Hematopoietic multipotent progenitor cell treated with erythropoietin and hydrocortisone succinate and interleukin-3 and kit ligand, for 6 days (in vitro differentiated cells): ENCODE measurements at places on chromosomes 6 and 20.

DNA sequence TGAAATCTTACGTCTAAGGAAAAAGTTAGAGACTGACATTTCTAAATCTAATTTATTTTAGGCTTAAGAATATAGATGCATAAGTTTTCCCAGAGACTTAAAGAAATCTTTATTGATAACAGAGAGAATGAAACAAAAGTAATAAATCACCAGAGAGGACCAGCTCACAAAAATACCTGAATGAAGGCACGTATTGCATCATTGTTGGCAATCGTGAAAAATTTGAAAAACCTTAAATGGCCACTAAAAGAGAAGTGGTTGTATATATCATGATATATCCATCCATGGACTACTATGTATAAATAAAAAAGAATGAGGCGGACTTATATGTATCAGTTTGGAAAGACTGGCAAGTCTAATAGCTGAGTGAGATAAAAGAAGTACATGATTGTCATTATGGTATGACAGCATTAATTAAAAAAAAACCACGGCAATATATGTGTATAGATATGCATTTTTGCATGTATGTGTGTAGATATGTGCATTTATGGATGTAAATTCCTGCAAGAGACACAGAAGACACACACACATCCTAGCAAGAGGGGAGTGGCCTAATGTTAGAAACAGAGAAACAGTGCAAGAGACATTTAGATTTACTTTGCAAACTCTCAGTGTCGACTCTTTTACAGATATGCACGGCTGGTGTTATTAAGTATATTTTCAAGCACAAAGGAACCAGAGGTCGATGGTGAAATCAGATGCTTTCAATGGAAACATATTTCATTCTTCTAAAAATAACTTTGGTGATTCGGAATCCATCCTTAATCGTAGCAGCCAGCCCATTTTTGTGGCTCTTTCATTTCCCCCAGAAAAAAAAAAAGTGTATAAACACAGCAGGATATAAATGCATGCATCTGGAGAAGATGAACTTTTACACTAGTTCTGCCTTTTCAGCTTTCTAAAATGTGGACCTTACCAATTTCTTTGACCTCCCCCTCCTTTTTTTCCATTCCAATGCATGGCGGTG is 156.1 kb upstream of the SALL4 start:
- no peak for DNase-seq

GRCh38 chr6:11535801-11536230 is 1.7 kb upstream of the TMEM170B start:
- peak; percentile 41 for DNase-seq

GRCh38 chr6:119677384-119677783 is 327.8 kb upstream of the MAN1A1 start:
- peak; percentile 47 for DNase-seq

GRCh38 chr20:36606158-36607066 is 833 bp downstream of the RAB5IF start:
- peak; percentile 77 for DNase-seq

- no peak for DNase-seq
These were observed 94.2 kb downstream of the UTRN start for GRCh38 chr6:144379356-144379755.

DNA sequence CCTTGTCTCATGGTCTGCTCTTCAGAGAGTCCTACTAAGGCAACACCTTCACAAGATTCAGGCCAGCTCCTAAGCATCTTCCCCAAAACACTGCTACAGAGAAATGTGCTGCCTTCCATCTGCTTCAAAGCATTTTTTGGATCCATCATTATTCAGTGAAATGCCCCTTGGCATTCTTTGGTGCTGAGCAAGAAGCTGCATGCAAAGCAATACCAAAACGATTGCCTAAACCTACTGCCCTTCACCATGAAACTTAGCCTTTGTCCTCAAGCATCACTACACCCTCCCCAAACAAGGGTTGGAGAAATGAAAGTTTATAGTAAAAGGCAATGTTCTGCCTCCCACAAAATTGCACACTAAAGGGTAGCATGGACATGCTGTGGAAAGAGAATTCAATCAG is 93.5 kb downstream of the SNAP25 start:
- no peak for DNase-seq

GRCh38 chr20:50792708-50793574 is 1.9 kb upstream of the BCAS4 start:
- no peak for DNase-seq

DNA sequence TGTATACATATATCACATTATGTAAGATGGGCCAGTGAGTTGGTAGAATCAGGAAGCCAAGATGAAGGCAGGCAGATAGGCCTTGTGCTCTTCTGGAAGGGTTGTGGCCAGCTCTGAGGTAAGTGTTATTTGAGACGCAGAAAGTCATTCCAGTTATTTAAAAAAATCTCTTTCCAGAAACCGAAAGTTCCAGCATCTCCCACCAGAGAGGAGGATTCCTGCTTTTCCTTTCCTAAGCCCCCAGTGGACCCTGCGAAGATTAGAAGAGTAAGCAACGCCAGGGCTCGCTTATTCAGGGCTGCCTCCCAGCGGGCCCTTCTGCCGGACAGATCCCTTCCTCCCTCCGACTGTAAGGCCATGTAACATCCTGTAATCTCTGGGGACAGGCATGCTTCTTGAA is 20.4 kb downstream of the ARMC2 start:
- DNase-seq = no peak

DNA sequence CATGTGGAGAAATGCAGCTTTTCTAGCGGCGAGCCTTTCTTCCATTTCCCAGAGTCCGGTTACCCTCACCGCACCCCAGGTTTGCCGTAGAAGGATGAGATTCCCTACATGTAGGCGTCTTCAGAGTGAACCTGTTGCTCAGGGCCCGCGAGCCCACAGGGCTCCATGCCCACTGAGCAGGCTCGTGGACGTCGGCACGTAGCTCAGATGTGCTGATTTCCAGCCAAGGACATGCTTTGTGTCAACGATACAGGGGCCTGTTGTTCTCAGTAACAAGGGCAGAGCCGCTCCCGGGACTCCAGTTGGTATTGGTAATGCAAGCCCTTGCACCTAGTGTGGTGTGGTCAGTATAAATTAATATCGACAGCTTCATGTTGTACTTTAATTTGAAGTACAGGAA is 159.6 kb downstream of the MTHFD1L start:
- no peak for DNase-seq

- DNase-seq = no peak
These were observed 736.9 kb downstream of the QKI start for GRCh38 chr6:164151161-164152120.

DNA sequence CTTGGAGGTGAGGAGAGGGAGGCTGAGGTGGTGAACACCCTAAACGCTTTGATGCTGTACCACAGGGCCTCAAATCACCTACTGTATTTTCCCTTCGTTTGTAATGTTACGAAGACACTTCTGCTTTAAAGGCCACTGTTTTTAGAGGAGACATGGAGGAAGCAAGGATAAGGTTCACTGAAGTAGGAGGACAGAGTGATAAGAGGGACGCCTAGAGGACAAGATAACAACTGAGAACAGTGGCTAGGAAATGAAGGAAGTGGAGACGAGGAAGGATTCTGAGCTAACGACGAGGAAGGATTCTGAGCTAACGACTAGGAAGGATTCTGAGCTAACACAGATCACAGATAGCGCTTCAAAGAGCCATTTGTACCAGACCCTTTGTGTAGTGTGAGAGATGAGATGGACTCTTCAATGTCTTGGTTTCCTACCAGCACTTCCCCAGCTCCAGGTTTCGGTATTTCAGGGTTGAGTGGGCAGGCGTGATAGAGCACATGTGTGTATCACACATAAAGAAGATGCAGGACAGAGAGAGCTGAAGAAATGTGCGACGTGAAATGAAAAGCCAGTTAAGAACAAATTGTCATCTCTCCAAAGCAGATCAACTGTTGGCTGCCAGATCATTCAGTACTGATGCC is 7.5 kb downstream of the SF3B5 start:
- peak; percentile 59 for DNase-seq

DNA sequence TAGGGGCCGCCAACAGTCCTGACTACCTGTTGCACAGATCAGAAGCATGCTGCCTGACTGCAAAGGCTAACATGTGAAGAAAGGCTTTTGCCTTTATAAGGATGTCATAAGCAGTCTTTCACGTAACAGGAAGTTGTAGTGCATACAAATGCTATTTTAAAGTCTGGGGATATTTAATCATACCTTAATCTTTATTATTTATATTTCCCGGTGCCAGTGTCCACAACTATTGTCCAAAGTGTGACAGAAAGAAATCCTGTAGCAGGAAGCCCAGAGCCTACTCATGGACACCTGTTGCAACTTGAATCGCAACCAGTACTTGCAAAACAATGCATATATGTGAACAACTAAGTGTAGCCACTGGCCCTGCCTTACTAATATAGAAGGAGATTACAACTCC is 235.8 kb downstream of the ALDH8A1 start:
- DNase-seq = no peak

- no peak for DNase-seq
These were observed 6.7 kb upstream of the TMEM30A start for GRCh38 chr6:75291331-75291730.

GRCh38 chr6:132188556-132189264 is 212.6 kb downstream of the MOXD1 start:
- DNase-seq = no peak

GRCh38 chr6:48611332-48611731 is 500.3 kb upstream of the PTCHD4 start:
- DNase-seq = no peak

- DNase-seq = peak; percentile 27
These were observed 20.5 kb upstream of the TBC1D32 start for GRCh38 chr6:121354764-121355163.

DNA sequence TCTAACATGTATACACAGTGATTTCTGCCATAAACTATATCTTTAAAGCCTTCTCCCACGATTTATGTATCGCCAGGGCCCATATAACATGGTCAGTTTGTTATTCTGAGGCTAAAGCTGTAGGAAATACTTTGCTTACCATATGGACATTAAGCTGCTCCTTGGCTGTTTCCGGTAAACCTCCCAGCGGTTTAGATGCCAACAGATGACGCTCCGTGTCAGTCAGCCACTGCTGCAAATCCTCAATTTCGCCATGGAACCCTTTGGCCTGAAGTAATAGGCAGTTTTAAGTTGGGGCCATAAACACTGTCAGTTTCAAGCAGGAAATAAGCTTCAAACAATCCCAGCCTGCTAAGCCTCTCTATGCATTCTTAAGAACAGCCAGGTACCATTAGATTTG is 145.4 kb downstream of the DST start:
- no peak for DNase-seq

GRCh38 chr6:54029187-54029586 is 82.1 kb upstream of the MLIP start:
- no peak for DNase-seq

GRCh38 chr6:30829033-30829432 is 55.3 kb upstream of the DDR1 start:
- DNase-seq = no peak

DNA sequence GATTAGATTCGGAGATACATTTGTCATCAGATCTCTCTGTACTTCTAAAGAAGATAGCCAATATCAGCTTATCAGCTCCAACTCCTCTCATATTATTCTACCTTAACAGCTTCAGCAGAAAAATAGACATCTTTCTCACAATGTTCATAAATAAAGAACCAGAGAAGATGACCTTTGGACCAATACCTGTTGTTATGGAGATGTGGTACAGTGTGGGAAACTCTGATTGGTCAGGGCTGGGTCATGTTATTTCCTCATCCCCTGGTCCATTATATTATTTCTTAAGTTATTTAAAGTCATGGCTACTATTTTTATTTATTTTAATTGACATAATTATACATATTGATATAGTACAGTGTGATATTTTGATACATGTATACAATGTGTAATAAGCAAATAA is 35.9 kb upstream of the POLR1H start:
- no peak for DNase-seq

- no peak for DNase-seq
These were observed 132.8 kb downstream of the GRM1 start for GRCh38 chr6:146161664-146162063.

- no peak for DNase-seq
These were observed 18.9 kb downstream of the OR2W1 start for GRCh38 chr6:29025927-29026585.

DNA sequence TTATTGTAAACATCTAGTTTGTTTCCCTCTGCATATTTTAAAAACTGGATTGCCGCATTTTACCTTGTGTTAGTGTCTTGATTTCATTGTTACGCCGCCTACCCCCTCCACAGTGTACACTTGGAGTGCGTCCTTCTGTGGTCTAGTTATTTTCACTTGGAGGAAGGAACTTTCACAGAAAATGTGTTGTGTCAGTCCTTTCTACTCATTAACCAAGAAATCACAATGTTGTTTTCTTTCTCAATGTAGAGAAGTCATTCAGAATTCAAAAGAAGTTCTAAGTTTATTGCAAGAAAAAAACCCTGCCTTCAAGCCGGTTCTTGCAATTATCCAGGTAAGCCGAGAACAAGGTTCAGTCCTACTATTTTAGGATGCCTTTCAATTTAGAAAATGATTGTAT is 10.3 kb downstream of the MTHFD1L start:
- no peak for DNase-seq

DNA sequence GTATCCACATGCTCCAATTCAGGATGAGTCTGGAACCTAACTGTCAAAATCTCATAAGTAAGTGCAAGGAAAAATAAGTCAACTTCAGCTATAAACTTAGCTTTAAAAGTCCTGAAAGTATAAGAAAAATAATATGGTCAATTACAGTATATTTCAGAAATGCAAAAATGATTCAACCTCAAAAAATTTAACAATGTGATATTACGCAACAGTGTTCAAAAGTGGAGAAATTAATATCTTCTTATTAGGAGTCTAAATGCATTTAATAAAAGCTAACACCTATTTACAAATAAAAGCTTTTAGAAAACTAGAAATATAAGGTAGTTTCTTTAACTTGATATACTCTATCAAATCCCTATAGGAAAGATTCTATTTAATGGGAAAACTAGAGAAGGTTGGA is 111.2 kb upstream of the OPRM1 start:
- DNase-seq = no peak

DNA sequence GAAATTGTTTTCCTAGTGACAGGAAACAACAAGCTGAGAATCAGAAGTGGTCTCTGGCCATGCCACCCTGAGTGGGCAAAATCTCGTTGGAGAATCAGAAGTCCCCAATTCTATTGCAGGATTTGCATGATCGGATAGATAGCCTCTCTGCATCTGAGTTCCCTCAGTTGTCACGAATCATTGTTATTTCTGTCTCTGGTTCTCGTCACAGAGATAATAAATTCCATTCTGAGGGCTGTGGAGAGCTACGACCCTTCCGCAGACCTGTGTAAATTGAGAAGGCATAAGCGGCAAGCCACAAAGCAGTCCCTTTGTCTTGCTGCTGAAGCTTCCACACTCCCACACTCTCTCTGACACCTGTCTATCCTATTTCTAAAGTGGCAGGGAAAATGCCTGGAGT is 102.4 kb upstream of the CNR1 start:
- DNase-seq = no peak
